AG10803 (cell line): ENCODE measurements at places on chromosomes 3 and 15.

DNA sequence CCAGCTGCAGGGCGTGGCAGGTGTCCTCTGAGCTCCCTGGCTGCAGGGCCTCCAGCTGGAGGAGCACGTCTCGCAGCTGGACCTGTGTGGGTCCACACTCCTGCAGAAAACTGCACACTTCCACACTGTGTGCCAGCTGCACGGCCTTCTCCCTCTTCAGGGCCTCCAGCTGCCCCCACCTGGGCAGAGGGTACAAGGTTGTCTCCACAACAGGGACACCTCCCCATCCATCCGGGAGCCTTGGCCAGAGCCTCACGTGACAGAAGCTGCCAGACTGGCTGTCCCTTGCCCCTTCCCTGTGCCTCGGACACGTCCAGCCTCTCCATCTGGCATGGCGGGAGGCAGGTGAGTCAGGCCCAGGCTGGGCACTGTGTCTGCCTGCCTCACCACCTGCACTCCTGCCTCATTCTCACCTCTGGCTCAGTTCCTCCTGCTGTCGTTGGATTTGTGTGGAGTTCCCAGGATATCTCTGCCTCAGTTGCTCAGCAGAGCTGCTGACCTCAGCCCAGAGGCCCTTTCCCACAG, 14.5 kb downstream of the SPTBN5 start:
- DNase-seq: no peak

DNA sequence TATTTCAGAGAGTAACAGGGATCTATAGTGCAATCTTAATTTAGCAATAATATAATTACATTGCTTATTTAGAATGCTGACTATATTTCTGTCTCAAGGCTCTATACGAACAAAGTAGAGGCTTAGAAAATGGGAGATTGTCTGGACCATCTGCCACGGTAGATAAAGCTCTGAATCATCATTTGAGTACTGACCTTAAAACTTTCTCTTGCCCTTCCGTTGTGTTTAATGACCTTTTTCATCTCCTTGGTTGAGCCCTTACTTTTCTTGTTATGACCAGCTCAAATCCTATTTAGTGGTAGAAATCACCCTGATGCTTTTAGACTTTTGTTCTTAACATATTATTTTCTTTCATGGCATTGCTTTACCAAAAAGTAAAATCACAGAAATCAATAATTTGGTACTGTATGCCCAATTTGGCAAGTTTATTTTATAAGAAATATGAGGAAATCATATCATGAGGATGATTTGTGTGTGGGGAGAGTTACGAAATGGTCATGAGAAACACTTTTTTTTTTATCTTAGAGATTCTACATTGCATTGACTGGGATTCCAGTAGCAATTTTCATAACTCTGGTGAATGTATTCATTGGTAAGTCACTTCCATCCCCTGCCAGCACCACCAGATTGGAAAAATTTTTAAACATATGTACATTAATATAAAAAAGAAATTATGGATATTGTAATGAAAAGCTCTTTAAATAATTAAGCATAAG, 11.0 kb downstream of the NDUFB5 start:
- peak; percentile 15 for DNase-seq

GRCh38 chr3:196202516-196202970, 8.7 kb downstream of the ZDHHC19 start:
- DNase-seq: peak; percentile 48

DNA sequence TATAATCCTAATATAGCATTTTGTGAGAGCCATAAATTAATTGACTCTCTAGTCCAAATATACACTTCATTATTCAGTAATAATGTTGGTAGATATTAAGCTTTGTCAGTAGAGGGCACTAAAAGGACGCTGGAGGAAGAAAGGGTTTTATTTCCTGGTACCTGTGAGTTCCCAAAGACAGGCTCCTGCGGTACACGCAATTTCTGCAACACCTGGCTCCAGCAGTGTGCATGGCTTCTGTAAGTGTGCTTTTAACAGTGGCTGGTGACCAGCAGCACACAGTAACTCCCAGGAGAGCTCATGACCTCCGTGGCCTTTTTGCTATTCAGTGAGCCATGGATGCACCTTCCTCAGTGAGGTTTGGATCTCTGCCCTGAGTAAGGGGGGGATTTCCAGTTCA, 338.3 kb upstream of the ZNF385D start:
- DNase-seq: no peak

DNA sequence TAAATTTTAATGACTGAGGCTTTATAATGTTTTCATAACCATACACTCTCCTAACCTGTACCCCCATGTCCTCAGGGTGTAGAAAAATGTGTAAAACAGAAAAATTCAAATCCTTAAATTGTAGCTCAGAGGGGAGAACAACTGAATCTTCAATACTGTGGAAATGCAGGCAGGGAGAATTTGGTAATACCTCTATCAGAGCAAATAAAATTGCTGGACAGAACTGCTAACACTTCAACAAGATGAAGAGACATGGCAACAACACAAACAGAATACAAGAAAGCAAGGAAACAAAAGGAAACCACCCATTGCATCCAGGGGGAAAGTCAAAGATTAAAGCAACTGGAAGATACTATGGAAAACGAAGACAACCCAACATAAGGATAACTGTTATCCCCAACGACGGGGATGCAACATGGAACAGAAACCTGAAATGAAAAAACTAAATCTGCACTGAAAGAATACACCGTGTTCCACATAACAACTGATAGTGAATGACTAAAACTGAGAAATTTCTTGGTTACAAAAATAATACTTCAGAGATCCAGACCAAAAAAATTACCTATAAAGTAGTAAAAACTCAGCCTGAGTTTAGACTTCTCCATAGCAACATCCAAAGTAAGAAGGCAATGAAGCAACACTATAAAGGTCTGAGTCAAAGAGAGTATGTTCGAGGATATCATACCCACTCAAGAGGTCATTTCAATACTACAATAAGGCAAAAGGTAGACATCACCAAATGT, 48.5 kb downstream of the HACD2 start:
- DNase-seq: no peak

DNA sequence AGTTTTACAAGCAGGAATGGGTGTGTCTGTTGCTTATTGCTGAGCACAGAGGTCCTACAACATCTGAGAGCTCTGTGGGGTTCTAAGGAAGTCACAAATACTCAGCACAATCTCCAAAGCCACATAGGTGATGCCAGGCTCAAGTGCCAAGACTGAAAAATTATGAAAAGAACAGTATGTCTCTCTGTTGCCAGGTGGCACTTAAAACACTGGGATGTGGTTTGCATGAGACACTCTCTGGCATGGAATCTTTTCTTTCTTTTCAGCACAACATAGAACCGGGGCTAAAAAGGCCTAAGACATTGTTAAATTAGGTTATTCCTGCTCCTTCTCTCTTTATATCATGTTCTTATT, 127.3 kb upstream of the PRICKLE2 start:
- DNase-seq: peak; percentile 42

DNA sequence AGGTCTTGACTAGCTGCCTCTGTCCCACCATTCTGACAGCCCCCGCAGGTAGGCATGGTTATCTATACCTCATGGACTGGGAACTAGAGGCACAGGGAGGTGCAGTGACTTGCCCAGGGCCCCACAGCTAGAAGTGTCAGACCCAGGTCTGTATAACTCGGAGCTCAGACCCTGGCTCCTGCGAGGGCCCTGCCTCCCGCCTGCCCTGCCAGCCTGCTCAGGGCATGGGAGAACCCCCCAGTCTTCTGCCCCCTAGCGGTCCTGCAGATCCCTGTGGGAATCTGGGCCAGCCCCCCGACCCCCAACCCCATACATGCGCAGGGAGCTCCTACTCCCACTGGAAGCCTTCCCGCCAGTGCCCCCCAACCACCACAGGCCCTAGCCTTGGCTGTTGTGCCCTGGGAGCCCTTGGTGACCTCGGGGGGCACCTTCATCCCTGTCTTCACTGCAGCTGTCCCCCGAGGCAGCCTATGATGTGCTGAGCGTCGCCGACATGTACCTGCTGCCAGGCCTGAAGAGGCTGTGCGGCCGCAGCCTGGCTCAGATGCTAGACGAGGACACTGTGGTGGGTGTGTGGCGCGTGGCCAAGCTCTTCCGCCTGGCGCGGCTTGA, 6.9 kb downstream of the ABTB1 start:
- DNase-seq: no peak

- no peak for DNase-seq
Measured at GRCh38 chr3:184241447-184242296, 7.1 kb downstream of the ALG3 start.

DNA sequence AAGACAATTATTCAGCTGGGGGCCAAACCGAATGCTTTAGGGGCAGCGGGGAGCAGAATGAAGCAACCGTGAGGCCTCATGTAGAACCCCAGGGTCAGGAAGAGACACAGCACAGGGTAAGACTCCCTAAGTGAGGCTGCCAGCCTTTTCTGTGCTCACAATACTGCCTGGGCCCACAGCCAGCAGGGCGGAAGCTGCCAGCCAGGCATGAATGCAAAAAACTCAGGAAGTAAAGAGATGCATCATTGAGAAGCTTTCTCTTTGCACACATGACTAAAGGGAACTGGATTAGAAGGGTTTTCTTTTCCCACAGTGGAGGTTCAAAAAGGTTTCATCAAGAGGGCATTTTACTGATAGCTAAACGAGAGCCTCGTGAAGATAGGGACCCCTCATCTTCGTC, 33.3 kb downstream of the CA12 start:
- DNase-seq: peak; percentile 73

GRCh38 chr3:183823963-183824362, 1.4 kb downstream of the MAP6D1 start:
- no peak for DNase-seq

- no peak for DNase-seq
Measured at GRCh38 chr3:184341925-184342324, 4.5 kb downstream of the FAM131A start.

DNA sequence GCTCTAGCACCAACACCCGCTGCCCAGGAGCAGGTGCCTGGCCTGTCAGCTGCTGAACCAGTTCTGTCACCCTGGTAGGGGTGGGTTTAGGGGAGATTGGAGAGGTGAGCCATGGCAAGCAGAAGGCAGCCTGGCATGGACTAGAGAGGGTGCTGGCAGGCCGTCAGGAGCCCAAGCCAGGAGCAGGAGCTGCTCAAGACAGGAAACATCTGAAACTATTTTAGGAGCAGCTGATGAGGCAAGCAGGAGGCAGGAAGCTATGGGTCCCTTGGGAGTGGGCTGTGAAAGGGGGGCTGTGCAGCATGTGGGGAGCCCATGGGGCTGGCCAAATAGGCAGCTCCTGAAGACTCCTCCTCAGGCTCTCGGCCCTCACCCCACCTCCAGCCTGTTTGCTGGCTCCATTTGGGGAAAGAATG, 2.3 kb downstream of the INKA1 start:
- peak; percentile 98 for DNase-seq

DNA sequence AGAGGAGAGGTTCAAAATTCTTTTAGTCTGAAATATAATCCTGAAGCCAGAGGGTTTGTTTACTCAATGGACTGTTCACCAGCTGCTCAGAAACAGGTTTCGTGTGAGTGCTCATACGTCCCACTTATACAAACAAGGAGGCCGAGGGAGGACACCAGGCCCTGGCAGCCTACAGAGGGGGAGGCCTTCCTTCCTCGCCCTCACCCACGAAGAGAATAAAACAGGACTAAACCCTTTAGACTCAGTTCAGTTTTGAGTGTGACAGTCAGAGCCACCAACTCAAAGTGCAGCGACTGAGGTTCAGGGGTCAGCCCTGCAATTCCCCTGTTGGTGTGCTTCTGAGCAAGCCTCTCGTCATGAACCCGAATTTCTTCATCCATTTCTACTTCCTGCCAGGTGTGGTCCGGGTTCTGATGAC, 17.3 kb downstream of the FAM174B start:
- peak; percentile 7 for DNase-seq

GRCh38 chr15:98904544-98904943, 103.0 kb downstream of the PGPEP1L start:
- DNase-seq: peak; percentile 78

DNA sequence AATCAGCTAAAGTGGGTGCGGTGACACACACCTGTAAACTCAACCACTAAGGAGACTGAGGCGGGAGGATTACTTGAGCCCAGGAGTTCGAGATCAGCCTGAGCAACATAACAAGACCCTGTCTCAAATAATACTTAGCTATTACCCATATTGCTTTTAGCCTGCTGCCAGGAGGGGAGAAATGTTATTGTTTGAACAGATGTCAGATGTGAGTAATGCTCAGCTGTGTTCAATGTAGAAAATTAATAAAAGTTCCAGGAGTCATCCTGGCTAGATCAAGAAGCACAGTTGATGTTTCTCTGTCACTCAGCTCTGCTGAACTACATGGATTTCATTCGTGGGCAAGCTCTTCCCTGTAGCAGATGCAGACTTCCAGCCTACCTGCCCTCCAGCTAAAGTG, 22.2 kb downstream of the LSM3 start:
- DNase-seq: no peak

- no peak for DNase-seq
Measured at GRCh38 chr3:4982773-4983738, 3.8 kb downstream of the BHLHE40 start.
